Stimulated activated naive CD8-positive, alpha-beta T cell treated with anti-CD3 and anti-CD28 coated beads, Interleukin-15, amount 100 ng/mL, for 72 hours (primary cell): ENCODE measurements at places on chromosomes 16 and 17.

DNA sequence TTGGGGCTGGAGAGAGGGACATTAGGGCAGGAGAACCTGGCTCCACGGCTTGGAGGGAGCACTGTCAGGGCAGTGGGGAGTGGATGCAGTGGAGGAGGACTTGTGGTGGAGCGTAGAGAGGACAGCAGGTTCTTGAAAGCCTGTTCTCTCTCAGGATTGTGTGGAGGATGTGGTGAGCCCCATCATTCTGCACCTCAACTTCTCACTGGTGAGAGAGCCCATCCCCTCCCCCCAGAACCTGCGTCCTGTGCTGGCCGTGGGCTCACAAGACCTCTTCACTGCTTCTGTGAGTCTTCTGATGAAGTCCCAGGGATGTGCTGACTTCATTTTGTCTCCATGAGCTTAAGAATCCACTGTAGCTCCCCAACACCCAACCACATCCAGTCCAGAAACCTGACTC, 13.5 kb downstream of the COX6A2 start:
- DNase-seq: no peak

DNA sequence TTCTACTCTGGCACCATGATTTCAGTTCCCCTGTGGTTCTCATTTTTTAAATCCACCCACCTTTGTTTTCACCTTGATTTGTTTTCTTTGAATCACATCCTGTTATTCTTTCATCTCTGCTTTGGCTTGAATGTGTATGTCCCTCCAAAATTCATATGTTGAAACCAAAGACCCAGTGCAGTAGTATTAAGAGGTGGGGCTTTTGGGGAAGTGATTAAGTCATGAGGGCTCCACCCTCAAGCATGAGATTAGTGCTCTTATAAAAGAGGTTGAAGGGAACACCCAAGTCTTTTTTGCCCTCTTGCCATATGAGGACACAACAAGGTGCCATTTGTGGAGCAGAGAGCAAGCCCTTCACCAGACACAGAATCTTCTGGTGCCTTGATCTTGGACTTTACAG, 382.3 kb downstream of the SLC39A11 start:
- DNase-seq: no peak

GRCh38 chr17:8618825-8619224, 11.7 kb downstream of the MYH10 start:
- no peak for DNase-seq

GRCh38 chr17:77564278-77564920, 394.1 kb upstream of the TNRC6C start:
- no peak for DNase-seq

- no peak for DNase-seq
Observed at GRCh38 chr17:61405686-61406536, 6.3 kb downstream of the TBX2 start.

- DNase-seq: no peak
Observed at GRCh38 chr16:77374384-77374783, 60.5 kb downstream of the ADAMTS18 start.

GRCh38 chr16:9126609-9127008, 35.2 kb downstream of the HAPSTR1 start:
- no peak for DNase-seq
